ENCODE measurements at places on chromosomes 11 and 22.

- H3K4me3 ChIP-seq: no peak overlapping the region
- peaks cover under 1% of the 10 kb centered on the region for H3K4me1 ChIP-seq
- no peak for DNase-seq
These were observed 2.0 kb downstream of the PNPLA5 start for GRCh38 chr22:43889860-43890253.

GRCh38 chr11:131606811-131607335 is 236.5 kb downstream of the NTM start:
- H3K27ac ChIP-seq: no peak overlapping the region
- H3K36me3 ChIP-seq: no peaks in the 10 kb centered on the region
- H3K4me1 ChIP-seq: no peaks in the 10 kb centered on the region
- H3K4me3 ChIP-seq: no peak overlapping the region
- no peak for DNase-seq

DNA sequence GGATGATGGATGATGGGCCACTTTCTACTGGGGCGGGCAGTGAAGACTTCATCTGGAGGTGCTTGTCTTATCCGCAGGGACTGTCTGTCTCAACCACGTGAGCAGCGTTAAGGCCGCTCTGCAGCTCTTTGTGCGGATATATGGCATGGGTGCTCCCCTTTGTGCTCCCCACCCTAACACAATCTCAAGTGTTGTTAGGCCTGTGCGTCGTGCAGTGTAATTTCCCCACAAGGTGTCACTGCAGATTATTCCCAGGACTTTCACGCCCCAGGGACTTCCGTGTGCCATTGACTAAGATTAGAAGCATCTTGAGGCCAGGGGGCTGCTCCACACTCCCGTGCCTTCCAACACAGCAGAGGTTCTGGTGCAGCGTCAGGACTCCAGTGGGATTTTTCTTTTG is 65.3 kb downstream of the TBC1D22A start:
- H3K4me3 ChIP-seq: no peak overlapping the region
- H3K36me3 ChIP-seq: peaks cover 18% of the 10 kb centered on the region

DNA sequence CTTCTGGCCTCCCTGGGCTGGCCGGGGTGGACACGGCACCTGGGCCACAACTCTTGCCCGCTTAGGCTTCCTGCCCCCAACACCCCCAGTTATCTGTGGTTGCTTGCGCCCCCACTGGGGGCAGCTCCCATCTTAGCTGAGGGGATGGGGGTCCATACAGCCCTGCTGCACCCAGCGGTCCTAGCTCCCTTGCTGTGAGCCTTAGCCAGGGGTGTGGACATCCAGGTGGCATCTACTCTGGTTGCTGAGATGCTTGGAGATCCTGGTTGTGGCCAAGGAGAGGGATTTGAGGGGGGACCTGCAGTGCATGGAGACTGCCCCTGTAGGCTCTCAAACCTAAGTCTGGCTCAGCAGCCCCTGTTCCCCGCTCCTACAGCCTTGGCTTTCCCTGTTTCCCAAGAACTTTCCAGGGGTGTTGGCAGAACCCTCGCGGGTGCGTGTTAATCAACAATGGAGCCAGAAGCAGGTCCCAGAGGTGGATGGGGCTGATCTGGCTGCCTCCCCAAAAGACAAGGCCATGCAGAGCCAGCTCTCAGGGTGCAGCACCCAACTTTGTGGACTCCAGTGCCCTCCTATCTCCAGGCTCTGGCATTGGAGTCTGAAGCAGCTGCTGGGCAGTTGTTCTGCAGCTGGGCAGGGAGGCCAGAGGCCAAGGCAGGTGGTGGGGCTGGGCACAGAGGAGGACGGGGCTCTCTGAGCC is 3.3 kb downstream of the KCNQ1 start:
- DNase-seq: no peak
- no peak overlapping the region for H3K4me3 ChIP-seq
- H3K27me3 ChIP-seq: peaks cover 7% of the 10 kb centered on the region
- H3K4me1 ChIP-seq: no peaks in the 10 kb centered on the region
- H3K27ac ChIP-seq: no peak overlapping the region
- no peaks in the 10 kb centered on the region for H3K36me3 ChIP-seq

- H3K27me3 ChIP-seq: no peaks in the 10 kb centered on the region
- no peak overlapping the region for H3K27ac ChIP-seq
- no peaks in the 10 kb centered on the region for H3K4me1 ChIP-seq
- no peak overlapping the region for H3K4me3 ChIP-seq
These were observed 15.6 kb upstream of the INCENP start for GRCh38 chr11:62108017-62108750.

DNA sequence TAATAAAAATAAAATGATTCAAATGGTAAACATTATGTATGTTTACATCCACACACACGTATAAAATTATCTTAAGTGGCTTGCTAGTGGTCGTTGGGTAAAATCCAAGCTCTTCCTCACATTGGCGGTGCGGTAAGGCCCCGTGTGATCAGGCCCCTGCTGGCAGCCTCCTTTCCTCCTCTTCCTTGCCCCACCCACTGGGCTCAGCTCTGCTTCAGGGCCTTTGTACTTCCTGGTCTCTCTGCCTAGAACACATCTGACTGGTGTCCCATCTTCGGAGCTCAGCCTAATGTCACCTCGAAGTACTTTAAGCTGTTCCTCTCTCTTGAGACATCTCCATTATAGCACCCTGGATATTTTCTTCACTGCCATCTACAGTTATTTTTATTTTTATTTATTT is 52.8 kb downstream of the OSBP2 start:
- no peak overlapping the region for H3K27ac ChIP-seq
- no peak overlapping the region for H3K4me3 ChIP-seq
- H3K4me1 ChIP-seq: peaks cover 33% of the 10 kb centered on the region
- H3K36me3 ChIP-seq: no peaks in the 10 kb centered on the region
- no peak for DNase-seq

DNA sequence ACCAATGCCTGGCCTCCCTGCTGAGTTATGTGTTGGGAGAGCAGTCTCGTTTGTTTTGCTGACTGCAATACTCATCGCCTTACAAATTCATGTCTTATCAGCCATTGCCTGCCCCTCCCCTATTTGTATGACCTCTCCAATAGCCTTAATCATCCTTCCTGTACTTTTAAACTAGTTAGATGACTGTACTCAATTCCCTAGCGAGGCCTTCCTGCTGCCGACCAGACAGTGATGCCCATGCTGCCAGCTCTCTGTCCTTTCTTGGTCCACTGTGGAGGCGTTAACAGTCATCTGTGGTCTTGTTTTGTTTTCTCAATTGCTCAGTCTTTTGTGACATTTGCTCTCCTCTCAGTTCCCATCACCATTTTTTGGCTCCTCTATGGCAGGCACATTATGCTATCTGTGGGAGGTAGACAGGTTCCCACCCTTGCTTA is 20.3 kb upstream of the YPEL1 start:
- H3K27me3 ChIP-seq: no peaks in the 10 kb centered on the region
- H3K4me1 ChIP-seq: peaks cover 30% of the 10 kb centered on the region
- DNase-seq: peak; percentile 57
- H3K27ac ChIP-seq: no peak overlapping the region
- peaks cover 10% of the 10 kb centered on the region for H3K36me3 ChIP-seq

DNA sequence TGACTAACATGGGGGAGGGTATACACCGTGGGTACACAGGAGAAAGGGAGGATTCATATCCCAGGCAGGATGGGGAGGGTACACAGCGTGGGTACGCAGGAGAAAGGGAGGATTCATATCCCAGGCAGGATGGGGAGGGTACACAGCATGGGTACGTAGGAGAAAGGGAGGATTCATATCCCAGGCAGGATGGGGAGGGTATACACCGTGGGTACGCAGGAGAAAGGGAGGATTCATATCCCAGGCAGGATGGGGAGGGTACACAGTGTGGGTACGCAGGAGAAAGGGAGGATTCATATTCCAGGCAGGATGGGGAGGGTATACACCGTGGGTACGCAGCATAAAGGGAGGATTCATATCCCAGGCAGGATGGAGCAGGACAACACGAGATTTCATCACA is 36.6 kb upstream of the NRIP3 start:
- H3K27me3 ChIP-seq: no peaks in the 10 kb centered on the region
- no peak overlapping the region for H3K27ac ChIP-seq
- no peak for DNase-seq
- no peak overlapping the region for H3K4me3 ChIP-seq

DNA sequence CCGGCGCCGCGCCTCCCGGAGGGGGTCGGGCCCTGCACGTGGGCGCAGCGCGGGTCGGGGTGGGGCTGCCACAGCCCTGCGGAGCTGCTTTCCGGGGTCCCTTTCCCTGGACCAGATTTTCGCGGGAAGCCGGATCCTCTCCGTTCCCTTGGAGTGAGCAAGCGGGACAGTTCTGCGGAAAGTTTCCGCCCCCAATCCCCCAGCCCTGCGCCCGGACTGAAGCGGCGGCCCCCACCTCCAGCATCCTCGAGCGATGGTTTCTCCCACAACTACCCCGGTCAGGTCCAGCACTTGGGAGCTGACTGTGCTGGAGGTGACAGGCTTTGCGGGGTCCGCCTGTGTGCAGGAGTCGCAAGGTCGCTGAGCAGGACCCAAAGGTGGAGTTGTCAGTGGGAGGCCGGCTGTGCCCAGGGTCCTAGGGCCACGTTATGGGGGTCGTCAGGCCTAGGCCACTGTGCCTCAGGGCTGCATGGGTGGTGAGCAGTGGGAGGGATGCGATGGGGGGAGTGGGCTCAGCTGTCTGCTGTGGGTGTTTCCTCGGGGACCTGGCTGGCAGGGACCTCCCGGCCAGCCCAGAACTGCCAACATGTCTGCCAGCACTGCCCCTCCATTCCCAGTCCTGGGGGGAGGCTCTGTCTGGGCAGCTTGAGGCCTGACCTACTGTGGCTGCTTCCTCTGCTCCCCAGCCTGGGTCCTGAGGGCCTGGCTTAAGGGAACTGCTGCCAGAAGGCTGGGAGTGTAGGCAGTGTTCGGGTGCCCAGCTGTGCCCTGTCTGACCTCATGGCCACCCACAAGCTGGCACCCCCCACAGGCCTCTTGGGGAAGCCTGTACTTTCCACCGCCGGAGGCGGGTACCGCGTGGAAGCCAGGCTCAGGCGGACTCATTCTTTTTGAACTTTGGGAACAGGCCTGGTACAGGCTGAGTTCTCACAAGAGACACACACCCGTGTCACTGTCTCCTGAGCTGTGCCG is 726 bp downstream of the ST3GAL4 start:
- H3K36me3 ChIP-seq: no peaks in the 10 kb centered on the region
- peaks cover 21% of the 10 kb centered on the region for H3K4me1 ChIP-seq
- H3K27ac ChIP-seq: no peak overlapping the region
- no peaks in the 10 kb centered on the region for H3K27me3 ChIP-seq

- H3K36me3 ChIP-seq: no peaks in the 10 kb centered on the region
- H3K4me1 ChIP-seq: peaks cover 5% of the 10 kb centered on the region
- H3K27me3 ChIP-seq: no peaks in the 10 kb centered on the region
- no peak overlapping the region for H3K27ac ChIP-seq
These were observed 129.7 kb downstream of the TRIM44 start for GRCh38 chr11:35792148-35792845.

DNA sequence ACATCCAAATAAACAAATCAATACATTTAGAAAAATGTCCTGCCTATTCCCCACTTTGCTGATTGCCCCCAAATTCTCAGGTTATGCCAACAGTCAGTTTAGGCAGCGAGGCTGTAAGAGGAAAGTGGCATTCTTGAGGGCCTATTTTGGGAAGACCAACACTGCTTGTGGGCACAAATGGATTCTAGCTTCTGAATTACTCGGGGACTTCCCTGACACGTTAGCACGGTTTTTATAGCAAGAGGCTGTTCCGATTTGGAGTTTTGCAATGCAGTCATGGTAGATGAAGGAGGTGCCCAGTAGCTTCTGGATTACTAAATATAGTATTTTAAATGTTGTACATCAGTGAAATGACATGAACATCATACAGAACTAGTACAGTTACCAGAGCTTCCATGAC is 13.1 kb downstream of the RCN1 start:
- H3K36me3 ChIP-seq: peaks cover 37% of the 10 kb centered on the region
- peaks cover 22% of the 10 kb centered on the region for H3K4me1 ChIP-seq
- H3K4me3 ChIP-seq: no peak overlapping the region

GRCh38 chr22:18997925-18998315 is 61.8 kb upstream of the PRODH start:
- H3K27ac ChIP-seq: no peak overlapping the region
- no peaks in the 10 kb centered on the region for H3K27me3 ChIP-seq
- no peaks in the 10 kb centered on the region for H3K36me3 ChIP-seq
- no peaks in the 10 kb centered on the region for H3K4me1 ChIP-seq
- H3K4me3 ChIP-seq: no peak overlapping the region

DNA sequence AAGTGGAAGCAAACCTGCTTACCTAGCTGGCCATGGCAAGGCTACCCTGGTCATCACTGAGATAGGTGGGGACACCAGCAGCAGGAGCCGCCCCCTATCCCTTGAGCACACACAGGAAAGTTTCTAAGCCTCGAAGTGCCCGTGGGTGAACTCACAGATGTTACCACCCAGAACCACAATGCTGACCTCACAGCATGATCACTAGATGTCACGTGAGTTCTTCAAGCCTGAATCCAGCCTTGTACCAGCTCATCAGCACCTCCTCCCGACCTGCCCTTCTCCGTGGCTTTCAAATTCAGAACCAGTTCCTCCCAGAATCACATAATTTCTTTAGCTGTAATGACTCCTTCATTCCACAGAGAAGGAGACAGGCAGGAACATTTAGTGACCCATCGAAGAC is 24.7 kb upstream of the TIMP3 start:
- DNase-seq: no peak
- no peaks in the 10 kb centered on the region for H3K27me3 ChIP-seq
- no peaks in the 10 kb centered on the region for H3K36me3 ChIP-seq
- H3K4me3 ChIP-seq: no peak overlapping the region

DNA sequence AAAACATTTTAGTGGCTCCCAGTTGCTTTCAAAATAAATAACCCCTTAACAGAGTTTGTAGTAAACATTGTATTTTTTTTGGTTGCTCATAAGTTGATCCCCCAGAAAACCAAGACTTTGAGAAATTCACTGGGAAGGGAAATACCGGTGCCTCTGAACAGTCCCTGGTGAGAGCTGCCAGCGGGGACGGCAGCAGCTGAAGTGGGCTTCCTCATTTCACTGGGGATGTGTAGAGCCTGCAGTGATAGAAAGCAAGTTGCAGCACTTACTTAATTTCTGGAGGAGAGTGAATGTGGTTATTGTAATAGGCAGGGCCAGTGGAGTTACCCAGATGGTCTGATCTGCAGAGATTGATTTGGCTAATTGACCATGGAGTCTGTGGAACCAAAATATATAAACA is 18.6 kb upstream of the MCHR1 start:
- H3K36me3 ChIP-seq: no peaks in the 10 kb centered on the region
- H3K4me3 ChIP-seq: no peak overlapping the region
- DNase-seq: no peak
- H3K27me3 ChIP-seq: no peaks in the 10 kb centered on the region

DNA sequence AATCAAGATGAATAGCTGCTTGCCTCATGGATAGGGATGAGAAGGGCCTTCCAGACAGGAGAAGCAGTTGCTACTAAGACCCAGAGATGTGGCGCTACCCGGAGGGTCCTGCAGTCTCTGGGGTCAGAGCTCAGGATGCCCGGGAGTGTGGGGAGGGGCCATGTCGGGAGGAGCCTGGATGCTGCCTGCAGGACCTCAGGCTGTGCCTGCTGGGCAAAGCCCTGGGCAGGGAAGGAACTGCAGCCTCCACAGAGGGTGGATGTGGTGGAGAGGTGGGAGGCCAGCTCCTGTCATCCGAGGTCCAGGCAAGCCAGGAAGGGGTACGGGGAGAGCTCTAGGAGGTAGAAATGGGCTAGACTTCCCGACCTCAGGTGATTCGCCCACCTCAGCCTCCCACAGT is 11.0 kb downstream of the PRR5 start:
- H3K4me1 ChIP-seq: peaks cover 8% of the 10 kb centered on the region
- H3K27ac ChIP-seq: no peak overlapping the region
- DNase-seq: no peak
- H3K36me3 ChIP-seq: no peaks in the 10 kb centered on the region
- H3K4me3 ChIP-seq: no peak overlapping the region

GRCh38 chr22:31139866-31140716 is at the start of gene PLA2G3:
TSS of gene PLA2G3 (minus strand) at chr22:31140508. CDS start at chr22:31140354, 154 bp downstream.
- no peaks in the 10 kb centered on the region for H3K27me3 ChIP-seq
- no peaks in the 10 kb centered on the region for H3K36me3 ChIP-seq
- no peak within 1 kb of the TSS for H3K27ac ChIP-seq

Data from GM12878 (cell line).